ENCODE measurements at places on chromosomes 2 and 18. TPM values are rescaled to one million over a fixed set of nuclear protein-coding genes. Genes with fewer than 3 reads are reported as not detected.

The SLC38A11 gene
- not detected for total RNA-seq

The CRACDL gene
- total RNA-seq, result 3.0 TPM

The GALNT3 gene
- under 0.01 TPM for total RNA-seq

The SPOPL gene
- total RNA-seq, result 9.5 TPM

The NOL4 gene
- not detected for total RNA-seq

The MYCN gene
- total RNA-seq, result 3.2 TPM

The GALR1 gene
- not detected for total RNA-seq

The PLGLB1 gene
- total RNA-seq, result 0.63 TPM

The BZW1 gene
- 413 TPM for total RNA-seq

The KLHL29 gene
- total RNA-seq, result 2.2 TPM

GRCh38 chr2:222677981-222678380 is 6.5 kb downstream of the MOGAT1 start:
- DNase-seq, result no peak

GRCh38 chr2:12424809-12425208 is 291.9 kb upstream of the TRIB2 start:
- DNase-seq, result no peak

- DNase-seq, result no peak
These were observed 14.6 kb upstream of the NFATC1 start for GRCh38 chr18:79380816-79381806.

DNA sequence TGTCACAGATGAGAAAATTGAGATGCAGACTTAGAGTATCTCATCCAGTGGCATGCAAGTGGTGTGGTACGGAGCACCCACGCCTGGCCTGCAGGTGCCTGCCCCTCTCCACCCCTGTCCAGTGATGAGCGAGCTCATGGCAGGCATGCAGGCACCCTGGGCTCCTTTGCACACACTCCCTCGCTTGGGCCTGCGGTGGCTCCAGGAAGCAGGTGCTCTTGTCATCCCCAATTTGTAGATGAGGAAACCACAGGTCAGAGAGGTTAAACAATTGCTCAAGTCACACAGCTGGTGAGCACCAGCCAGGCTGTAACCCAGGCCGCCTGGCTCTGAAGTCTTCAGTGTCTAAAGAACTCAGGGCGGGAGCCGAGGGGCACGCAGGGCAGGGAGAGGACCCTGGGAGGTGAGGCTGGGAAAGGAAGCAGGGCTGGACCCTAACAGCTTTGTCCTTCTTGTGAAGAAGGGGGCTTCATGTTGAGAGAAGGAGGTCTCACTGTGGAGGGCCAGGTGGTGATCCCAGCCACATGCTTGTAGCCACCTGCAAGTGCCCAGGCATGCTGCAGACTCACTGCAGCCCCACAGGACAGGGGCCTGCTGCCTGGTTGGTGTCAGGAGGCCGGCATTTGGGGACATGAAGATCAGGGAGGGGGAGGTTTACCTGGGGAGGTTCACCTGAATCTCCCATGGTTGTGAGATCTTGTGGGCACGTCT is 166.2 kb downstream of the SH3RF3 start:
- peak; percentile 17 for DNase-seq

DNA sequence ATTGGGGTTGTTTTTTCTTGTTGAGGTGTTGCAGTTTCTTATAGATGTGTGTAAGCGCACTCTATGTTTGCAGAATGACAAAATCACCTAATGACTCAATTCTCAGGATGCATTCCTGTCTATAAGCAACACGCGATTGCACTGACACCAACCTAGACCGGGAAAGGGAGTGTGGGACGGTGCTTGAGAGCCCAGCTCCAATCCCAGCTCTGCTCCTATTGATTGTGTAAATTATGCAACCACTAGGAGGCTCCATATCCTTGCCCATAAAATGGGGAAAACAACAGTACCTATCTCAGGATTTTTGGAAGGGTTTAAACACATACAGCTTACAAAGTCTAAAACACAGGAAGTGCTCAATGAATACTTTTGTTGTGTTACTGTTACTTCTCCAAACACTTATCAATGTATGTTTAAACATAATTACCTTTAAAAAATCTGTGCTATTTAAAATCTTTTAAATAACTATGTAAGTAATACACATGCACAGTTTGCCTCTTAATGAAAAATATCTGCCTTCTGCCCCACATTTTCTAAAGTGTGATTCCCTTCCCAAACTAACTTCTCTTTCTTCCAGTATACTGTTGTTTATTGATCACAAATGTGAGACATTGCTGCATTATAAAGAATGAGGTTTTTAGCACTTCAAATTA is 132.5 kb downstream of the SPHKAP start:
- DNase-seq, result peak; percentile 11

- DNase-seq, result no peak
These were observed 3.4 kb upstream of the ADD2 start for GRCh38 chr2:70771446-70771845.

- DNase-seq, result no peak
These were observed 6.5 kb upstream of the IMPA2 start for GRCh38 chr18:11974741-11975325.

GRCh38 chr2:240947607-240948006 is 41.5 kb downstream of the CROCC2 start:
- DNase-seq, result no peak

DNA sequence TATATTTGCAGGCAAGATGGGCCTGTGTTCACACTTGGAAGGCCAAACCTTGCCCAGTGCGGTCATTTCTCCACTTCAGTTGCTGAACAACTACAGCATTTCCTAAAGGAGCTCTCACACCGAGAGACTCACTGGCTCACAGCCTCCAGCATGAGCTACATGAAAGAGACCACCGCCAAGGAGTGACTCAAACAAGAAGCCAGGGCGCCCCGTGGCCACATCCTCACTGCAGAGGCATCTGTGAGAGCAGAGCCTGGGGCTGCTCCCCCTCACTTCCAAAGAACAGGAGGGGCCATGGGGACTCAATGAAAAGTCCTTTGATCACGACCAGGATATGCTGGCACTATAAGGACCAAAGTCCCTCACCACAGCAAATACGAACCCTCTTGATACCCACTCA is 50.0 kb downstream of the TMEM163 start:
- DNase-seq, result no peak

GRCh38 chr2:174610243-174610995 is 12.8 kb upstream of the WIPF1 start:
- no peak for DNase-seq

- DNase-seq, result no peak
These were observed 1.9 kb downstream of the GORASP2 start for GRCh38 chr2:170930991-170931266.

- DNase-seq, result no peak
These were observed 50.0 kb upstream of the TTC39C start for GRCh38 chr18:23964282-23965238.

DNA sequence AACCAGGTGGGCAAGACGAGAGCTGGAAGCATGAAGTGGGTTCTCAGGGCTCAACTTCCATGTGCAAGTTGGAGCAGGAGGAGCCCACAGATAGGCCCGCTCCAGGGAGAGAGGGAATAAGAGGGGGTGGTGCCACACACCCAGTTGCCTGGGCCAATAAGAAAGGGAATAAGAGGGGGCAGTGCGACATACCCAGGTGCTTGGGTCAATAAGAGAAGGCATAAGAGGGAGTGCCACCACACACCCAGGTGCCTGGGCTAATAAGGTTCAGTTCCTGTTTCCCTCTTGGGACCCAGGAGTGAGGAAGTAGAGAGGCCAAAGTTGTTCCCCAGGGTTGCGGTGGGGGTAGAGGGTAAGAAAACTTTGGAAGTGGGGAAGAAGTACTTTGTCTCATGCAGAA is 127.5 kb downstream of the LAMA3 start:
- no peak for DNase-seq

DNA sequence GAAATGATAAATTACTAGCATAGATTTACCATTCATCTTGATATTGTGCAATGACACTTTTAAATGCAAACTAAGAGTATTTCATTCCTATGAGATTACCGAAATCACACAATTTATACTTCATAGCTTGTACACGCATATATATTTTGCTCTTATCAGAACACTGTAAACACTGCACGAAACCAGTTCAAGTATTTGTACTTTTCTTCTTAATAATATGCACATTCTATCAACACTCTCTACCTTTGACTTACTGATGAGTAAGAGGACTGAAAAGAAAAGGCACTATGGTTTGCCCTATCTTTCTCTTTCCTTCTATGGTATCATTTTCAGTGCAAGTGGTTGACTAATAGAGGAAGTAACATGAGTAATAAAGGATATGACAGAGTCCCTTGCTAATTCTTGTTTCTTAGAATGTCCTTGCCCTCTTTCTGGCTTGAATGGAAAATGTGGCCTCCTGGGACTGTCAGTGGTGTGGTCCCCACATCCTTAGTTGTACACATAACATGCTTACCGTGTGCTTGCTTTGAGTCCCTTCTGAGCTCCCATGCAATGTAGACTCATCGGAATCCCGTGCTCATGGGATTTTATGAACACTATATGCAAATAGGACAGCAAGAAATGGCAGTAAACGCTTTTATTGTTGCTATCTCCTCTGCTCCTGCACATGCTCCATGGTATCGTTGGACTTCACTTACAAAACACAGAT is 363.5 kb upstream of the TNP1 start:
- no peak for DNase-seq

DNA sequence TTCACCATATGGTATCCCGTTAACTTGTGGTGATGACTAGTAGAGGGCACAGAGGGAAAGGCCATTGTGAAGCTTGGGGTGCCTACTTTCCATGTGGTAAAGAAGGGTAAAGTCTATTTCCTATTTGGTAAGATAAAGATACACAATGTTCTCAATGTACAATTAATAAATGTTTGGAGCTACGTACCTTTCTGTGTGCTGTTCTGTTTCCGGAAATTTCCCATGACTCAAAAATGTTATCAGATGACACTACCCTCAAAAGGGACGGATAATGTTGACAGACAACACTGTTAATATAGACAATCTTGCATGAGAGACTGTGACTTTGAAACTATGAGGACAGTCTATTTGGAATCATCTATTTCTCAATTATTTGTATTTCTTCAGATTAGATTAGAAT is 4.2 kb upstream of the SULT1C3 start:
- DNase-seq, result no peak

DNA sequence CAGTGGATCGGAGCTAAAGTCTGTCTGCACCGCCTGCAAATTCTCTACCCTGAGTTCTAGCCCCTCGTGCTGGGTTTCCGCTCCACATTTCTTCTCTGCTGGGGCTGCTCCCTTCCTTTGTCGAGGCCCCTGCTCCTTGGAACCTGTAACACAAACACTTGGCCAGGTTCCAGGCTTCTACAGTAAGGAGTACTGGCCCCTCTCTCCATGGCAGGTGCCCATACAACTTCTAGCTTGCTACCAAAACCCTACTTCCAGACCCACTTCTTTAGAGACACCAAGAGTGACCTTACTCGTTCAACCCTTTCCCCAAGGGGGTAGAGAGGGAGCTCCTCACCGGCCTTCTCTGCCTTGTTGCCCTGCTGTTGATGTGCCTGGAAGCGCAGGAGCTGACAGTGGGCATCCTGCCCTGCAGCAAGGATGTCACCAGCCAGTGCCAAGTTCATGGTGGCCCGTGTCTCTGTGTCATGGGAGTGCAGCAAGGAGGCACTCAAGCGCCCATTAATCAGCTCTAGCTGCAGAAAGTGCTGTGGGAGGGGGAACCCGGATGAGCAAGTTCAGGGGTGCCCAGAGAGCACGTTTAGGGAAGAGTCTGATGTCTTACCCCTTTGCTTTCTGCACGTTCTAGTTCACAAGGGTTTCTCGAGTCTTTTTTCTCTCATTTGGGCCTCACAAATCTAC is 1.1 kb downstream of the PREB start:
- DNase-seq, result no peak

- DNase-seq, result no peak
These were observed 22.7 kb upstream of the NCL start for GRCh38 chr2:231486851-231487596.

GRCh38 chr2:101533561-101534148 is 58.7 kb upstream of the RFX8 start:
- DNase-seq, result peak; percentile 80

All from dermis microvascular lymphatic vessel endothelial cell (primary cell).